ENCODE measurements at places on chromosomes 7 and 10.

DNA sequence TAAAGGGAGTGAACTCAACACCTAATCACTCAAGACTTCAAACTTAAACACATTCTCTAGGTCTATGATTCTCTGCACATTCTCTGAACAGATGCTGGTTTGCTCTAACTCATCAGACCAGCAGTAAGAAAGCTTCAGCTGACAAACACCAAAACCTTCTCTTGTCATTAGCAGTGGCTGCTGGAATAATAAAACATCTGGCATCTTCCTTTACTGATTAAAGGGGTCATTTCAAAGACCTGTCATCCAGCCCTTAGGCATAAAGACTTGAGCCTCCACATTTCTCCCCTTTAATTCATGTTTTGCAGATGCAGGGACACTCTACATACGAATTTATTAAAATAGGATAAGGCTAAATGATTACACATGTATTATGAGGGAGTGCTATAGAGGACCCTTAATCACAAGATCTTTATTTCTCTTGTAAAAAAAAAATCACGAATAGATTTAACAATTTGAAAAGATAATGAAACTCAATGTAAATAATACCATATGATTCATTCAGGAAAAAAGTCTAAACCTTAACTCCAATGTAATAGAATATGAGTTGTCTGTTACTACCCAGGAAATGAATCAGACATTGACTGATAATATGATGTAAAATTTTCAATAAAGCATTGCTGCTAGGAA lies 152.4 kb upstream of the GNAI1 start:
- no peak for DNase-seq

DNA sequence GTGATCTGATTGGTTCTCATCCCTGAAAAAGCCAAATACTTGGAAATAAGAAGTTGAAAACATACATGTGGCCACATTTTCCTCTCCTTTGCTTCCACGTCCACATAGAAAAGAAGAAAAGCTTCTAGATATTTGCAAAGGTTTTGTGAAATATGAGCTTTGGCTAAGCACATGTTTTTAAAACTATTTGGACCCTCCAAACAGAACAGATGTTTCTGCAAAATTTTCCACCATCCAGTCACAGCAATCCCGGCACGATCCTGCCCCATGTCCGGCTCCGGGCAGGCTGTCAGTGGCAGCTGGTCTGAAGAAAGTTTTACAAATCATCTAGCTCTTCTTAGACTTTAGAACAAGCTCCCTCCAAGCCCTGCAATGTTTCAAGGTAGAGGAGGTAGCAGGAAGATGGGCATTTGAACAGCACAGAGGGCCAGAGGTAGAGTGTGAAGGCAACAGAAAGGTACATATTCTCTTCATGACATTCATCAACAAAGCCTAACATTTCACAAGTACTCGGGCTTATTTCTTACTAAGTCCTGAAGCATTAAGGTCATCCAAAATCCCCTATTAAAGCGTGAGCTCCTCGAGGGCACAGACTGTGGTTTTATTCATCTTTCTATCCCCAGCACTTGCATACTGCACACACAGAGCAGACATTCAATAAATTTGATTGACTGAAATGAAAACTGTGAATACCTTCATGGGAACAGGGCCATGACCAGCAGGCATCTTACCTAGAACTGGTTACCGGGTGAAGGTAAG lies 110.1 kb downstream of the JAZF1 start:
- DNase-seq = no peak

DNA sequence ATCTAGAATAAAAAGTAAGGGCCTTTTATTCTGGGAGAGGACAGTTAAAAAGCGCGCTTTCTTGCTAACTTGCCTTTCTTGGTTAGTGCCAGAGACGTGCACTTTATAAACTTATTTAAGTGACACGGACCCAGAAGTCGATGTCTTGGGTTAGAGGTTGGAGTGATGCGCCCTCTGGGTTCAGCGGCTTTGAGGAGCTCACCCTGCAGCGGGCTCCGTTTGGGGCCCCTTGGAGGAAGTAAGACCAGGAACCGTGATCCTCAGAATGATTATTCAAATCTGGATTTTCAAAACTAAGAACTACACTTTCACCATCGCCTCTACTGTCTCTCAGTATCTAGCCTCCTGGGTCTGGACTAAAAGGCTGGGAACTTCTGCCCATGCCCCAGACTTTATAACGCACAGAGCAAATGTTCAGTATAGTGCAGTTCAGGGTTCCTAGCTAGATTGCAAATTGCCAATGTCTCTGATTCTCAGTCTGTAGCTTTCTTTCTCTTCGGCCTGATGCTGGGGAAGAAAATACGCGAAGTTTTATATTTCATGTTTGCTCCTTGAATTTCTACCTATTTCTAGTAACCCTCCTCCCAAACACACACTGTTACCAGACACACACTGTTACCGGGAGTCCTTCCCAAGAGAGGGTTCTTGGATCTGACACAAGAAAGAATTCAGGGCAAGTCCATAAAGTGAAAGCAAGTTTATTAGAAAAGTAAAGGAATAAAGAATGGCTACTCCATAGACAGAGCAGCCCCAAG lies 18.6 kb upstream of the SMO start:
- DNase-seq = peak; percentile 10

DNA sequence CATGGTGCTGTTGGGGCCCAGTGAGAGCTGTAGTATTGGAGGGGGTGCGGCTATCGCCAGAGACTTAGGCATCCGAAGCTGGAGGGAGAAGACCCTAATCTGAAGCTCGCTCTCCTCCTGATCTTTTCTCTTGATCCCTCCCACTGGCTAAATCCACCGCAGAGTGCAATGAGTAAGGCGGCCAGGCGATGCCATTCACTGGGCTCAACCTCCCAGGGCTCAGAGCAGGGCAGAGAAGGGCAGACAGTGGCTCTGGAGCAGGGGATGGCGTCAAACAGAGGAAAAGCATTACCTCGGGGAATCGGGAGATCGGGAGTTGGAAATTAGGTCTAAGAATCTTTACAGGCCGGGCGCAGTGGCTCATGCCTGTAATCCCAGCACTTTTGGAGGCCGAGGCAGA lies 18.8 kb upstream of the IFT22 start:
- no peak for DNase-seq

DNA sequence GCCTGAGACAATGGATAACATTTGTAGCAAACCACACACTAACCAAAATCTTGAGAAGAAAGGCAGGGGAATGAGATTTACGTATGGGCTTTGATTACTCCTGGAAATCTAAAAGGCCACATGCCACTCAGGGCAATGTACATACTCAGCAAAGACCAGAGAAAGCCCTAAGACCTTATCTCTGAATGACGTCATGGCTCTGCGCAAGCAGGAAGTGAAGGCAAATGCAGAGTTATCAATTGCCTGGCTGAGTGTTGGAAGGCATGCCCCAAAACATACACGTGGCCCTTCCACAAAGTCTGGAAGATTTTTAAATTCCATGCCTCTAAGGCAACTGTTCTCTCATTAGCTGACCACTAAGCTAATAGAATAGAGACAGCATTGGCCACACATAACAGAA lies 90.9 kb upstream of the NRBF2 start:
- DNase-seq = no peak

Data from NCI-H2171 treated with DMSO at 0.1 percent for 48 hours (cell line).